ENCODE measurements at places on chromosomes 3 and 15.

- no peak for DNase-seq
Observed at GRCh38 chr15:29936353-29937049, 114.2 kb upstream of the TJP1 start.

DNA sequence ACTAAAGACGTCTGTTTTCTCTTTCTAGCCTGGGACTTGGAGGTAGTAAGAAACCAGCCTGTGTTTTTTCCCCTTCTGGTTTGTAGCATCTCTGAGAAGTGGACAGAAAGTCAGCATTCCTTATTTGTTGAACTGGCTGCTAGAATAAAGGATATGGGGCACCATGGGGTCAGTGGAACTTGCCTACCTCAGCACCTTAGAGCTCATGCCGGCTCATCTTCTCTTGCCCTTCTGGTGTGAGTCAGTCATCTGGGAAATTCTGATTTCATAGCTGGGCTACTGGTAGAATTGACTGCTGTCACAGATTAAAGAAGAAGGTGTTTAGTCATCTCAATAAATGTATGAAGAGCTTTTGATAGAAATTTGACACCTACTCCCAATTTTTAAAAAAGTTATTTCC, 202.7 kb upstream of the TOPAZ1 start:
- DNase-seq: no peak

DNA sequence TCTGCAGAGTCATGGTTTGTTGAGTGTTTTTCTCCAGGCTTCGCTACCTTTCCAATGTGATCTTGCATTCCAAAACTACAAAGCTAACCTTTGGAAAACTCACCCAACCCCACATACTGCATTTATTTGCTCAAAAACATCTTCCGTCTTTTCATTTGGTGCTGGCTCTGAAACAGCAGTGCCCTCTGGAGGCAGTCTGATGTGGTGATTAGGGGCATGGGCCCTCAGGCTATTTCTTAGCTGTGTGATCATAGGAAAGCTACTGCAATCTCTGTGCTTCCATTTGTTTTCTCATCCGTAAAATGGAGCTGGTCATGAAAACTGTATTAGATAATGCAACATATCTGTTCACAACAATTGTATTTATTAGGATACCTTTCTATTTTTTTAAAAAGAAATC, 47.0 kb downstream of the MTHFS start:
- no peak for DNase-seq

GRCh38 chr3:30236011-30236410, 370.4 kb upstream of the TGFBR2 start:
- DNase-seq: no peak

GRCh38 chr3:186209810-186210752, 101.2 kb upstream of the ETV5 start:
- no peak for DNase-seq

- no peak for DNase-seq
Observed at GRCh38 chr15:79453446-79453845, 21.3 kb downstream of the MINAR1 start.

- no peak for DNase-seq
Observed at GRCh38 chr3:127637546-127637945, 8.6 kb downstream of the PODXL2 start.
